Stimulated activated CD4-positive, alpha-beta T cell treated with anti-CD3 and anti-CD28 coated beads, Interleukin-4, amount 100 ng/mL, for 4 hours (primary cell): ENCODE measurements at places on chromosomes 4 and X.

DNA sequence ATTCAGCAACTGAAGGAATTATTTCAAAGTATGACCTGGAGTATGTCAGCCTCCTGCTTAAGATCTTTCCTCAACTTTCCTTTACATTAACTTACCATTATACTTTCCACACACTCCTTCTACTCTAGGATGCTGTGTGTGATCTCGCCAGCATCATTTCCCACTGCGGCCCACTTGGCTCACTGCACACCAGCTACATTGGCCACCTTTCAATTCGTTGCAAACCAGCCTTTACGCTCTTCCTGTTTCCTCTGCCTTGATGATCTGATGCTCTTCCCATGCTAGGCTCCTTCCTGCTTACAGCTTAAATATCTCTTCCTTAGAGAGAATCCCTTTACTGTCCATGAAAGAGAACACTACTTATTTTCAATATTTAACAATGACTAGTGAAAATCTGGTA lies 95.1 kb downstream of the GPM6A start:
- no peak for DNase-seq

GRCh38 chrX:120014354-120015130 lies 62.9 kb downstream of the RHOXF2B start:
- DNase-seq, result no peak

DNA sequence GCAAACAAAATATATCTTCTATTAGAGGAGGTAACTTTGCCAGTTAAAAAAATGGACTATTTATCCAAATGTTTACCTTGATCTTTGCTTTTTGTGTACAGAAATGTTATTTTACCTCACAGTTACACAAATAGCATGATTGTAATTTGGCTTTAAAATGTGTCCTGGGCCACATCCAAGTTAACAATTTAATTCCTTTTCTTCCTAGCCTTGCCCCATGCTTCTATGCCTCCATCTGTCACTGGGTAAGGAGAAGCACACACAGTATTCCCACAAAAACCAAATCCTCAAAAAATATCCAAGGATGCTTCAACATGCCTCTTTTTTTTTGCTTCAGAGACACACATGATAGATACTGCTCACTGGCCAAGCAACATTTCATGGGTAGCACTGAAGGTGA lies 30.9 kb downstream of the GRXCR1 start:
- DNase-seq, result no peak

DNA sequence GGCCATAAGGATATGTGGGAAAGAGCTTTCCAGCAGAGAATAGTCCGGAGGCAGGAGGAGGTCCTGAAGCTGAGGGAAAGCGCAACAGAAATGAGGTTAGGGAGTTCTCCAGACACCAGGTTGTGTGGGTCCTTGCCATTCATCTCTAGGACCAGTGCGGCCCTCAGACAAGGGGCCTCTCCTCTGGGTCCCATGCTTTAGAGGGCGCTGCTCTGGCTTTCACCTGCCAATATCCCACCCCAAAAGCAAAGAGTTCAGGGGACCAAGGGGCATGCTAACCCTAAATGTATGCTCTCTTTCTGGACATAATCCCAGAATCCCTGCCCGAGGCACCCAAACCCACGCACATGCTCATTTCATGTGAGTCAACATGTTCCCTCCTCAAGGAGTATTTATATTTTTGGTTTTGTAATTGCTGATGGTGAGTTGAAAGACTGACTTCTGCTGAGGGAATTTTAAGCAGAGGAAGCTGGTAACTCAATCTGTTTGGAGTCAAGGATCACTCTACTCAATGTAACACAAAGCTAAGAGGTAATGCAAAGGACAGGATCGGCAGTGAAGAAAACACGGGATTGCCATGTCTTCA lies 14.8 kb downstream of the RPL34 start:
- DNase-seq, result no peak

GRCh38 chr4:20251796-20252655 lies at the start of gene SLIT2:
TSS of gene SLIT2 (plus strand) at chr4:20251905. CDS start at chr4:20253816, 1,911 bp downstream.
- no peak for DNase-seq

GRCh38 chr4:128560754-128561495 lies 248.6 kb upstream of the JADE1 start:
- DNase-seq, result no peak

DNA sequence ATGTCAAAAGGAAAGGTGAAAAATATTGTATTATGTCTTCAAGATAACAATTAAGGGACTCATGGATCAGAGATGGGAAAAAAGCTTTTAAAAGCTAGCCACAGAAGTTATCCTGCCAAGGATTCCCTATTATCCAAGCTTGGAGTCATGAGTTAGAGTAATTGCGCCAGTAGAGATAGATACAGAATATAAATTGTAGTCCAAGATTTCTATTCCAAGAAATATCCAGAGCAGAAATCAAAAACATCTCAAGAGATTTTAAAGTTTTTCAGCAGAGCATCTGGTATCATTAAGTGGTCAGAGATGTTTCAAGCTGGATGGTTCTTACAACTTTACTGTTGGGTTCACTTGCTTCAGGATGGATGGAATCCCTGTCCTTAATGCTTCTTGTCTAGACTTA lies 186.7 kb downstream of the PCDH18 start:
- DNase-seq, result no peak

DNA sequence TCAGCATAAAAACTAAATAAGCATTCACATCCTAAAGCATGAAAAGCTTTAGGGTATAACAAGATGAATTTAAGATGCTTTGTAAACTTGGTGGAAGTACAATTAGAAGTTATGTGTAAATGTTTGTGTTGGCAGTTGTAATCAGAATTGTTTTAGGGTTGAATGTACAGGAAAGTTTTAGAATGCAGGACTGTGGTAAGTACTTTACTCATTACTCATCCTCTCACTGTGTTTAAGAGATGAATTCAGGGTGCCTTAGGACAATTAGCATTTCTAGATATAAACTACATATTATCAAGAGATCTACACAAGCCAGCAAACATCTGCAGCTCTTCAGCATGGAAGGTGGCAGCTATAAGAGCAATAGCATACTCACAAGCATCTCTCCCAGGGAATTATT lies 77.5 kb upstream of the ELOVL6 start:
- DNase-seq, result no peak

- DNase-seq, result no peak
Observed at GRCh38 chrX:45788315-45788714, 587.6 kb upstream of the DIPK2B start.

DNA sequence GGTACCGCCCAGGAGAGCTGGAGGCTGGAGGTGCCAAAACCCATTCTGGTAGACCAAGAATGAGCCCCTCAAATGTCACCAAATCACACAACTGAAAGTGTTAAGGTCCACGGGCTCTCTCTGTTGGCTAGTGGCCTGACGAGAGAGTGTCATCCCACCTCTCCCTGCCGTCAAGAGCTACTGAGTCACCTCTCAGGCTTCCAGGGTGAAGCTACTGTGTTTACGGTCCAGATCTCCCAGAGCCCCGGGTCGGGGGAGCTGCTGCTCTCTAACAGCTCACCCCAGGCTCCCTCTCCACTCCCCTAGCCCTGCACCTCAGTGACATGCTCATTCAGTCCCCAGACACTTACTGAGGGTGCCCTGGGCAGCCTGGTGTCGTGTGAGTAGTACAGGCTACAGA lies 59.2 kb downstream of the ADGRG2 start:
- no peak for DNase-seq

DNA sequence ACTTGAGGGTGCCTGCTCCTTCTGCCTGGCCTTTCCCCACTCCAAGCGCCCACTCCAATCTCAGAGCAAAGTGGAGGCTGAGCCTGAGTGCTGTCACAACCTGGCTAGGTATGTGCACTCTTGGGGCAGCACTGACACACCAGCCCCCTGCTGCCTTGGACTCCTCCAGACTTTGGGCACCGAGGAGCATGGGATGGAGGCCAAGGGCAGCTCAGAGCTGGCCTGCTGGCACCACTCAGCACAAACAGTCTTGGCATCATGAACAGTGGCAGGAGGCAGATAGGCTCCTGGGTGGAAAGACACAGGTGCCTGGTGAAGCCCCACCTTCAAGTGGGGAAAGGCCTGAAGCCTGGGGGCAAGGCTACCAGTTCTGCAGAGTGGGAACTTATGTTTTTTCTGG lies 91.8 kb downstream of the KCNIP4 start:
- DNase-seq, result no peak

- DNase-seq, result no peak
Observed at GRCh38 chrX:40291553-40291952, 193.8 kb upstream of the BCOR start.

- DNase-seq, result no peak
Observed at GRCh38 chrX:15761564-15762191, 23.6 kb downstream of the CA5B start.

DNA sequence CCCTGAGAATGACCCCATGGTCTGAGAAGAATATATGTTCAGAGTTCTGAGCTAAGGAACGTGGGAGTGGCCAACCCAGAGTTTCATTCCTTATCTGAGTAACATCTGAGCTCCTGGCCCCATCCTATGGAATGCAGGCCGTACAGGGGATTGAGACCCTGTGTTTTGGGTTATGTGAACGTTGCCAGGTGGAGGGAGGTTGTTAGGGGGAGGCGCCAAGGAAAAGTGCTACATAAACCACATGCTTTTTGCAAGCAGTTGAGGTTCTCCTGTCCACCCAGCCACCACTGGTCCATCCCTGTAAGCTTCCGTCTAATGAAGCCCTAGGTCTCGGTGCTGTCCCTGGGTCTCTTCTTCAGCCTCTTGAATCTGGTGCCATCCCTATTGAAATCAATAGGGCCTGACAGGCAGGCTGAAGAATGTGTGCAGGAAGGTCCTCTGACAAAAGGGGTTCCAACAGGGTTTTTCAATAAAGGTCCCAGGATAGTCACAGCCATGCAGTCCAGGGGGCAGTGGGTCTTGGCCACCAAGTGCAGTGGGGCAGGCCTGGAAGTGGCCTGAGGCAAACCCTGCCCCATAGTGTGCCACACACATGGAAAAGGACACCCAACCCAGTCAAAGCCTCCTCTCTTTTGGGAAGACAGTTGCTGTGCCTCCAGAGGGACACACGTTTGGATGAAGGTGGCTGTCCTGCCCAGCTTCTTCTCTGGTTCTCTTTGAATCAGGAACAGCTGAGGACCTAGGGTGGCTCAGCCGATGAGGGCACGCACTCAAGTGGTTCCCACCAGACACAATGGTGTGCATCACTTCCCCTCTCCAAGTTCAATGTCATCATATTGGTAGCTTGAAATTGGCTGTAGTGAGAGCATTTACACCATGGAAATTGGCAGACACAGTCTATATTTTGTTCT lies 53.5 kb downstream of the HTRA3 start:
- DNase-seq, result no peak

DNA sequence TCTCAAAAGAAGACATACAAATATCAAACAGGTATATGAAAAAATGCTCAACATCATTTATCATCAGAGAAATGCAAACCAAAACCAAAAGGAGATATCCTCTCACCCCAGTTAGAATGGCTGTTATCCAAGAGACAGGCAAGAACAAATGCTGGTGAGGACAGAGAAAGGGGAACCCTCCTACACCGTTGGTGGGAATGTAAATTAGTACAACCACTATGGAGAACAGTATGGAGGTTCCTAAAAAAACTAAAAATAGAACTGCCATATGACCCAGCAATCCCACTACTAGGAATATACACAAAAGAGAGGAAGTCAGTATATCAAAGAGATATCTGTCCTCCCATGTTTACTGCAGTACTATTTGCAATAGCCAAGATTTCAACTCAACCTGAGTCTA lies 83.5 kb downstream of the CDS1 start:
- no peak for DNase-seq

GRCh38 chrX:72621625-72622485 lies 49.2 kb upstream of the HDAC8 start:
- no peak for DNase-seq

DNA sequence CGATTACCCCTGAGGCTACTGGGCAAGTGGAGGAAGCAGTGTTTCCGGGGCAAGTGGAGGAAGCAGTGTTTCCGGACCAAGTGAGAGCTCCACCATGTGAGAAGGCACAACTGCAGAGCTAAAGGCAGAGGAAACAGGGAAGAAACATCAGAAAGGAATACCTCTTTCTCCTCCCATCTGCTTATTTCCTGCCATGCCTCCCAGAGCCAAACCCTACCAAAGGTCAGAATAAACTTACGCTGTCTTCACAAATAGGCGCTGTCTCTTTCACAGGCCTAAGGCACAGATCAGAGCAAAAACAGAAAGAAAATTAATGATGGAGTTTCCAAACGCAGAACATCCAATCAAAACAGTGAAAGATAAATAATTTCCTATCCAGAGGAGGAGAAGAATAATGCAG lies 153.0 kb downstream of the ATOH1 start:
- no peak for DNase-seq

DNA sequence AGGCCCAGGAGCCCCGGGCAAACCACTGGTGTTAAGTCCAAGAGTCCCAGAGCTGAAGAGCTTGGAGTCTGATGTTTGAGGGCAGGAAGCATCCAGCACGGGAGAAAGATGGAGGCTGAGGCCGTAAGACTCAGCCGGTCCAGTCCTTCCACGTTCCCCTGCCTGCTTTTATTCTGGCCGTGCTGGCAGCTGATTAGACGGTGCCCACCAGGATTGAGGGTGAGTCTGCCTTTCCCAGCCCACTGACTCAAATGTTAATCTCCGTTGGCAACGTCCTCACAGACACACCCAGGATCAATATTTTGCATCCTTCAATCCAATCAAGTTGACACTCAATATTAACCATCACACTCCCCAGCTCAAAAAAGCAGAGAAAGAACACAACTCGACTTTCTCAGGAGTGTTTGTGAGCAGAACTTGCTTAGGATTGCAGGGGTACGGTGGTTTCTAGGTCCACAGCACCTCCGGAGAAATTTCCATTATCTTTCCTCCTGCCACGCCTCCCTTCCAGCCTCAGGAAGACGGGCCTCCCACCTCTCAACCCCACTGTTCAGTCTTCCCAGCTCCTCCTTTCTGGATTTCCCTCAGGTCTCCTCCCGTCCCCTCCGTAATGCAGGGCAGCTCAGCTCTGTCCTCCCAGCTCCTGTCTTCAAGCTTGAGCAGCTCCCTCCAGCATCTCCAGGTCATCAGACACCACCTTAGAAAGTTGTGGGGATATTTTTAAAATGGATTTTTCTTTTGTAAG lies 13.3 kb upstream of the TMEM271 start:
- DNase-seq, result no peak

DNA sequence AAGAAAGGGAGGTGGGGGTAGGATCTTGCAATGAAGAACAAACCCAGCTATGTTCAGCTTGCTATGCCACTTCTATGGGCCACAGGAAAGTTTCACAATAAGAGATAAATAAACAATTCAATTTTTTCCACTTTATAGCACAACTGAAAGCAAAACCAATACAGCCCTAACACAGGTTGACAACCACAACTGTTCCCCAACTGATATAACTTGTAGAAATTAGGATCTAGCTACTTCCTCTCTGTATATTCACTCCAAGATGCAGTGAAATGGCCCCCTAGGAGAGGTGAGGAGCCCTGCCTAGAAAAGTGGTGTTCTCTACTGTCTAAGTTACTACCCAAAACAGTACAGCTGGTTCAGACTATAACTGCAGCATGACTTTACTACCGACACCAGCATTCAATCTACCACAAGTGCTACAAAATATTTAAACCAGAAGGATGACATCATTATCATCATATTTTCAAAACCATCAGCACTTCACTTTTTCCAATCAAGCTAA lies 77.0 kb downstream of the FBXW7 start:
- DNase-seq, result no peak
